ENCODE measurements at places on chromosomes 7 and 10.

GRCh38 chr10:12501324-12501723 is 152.0 kb downstream of the CAMK1D start:
- DNase-seq = no peak

DNA sequence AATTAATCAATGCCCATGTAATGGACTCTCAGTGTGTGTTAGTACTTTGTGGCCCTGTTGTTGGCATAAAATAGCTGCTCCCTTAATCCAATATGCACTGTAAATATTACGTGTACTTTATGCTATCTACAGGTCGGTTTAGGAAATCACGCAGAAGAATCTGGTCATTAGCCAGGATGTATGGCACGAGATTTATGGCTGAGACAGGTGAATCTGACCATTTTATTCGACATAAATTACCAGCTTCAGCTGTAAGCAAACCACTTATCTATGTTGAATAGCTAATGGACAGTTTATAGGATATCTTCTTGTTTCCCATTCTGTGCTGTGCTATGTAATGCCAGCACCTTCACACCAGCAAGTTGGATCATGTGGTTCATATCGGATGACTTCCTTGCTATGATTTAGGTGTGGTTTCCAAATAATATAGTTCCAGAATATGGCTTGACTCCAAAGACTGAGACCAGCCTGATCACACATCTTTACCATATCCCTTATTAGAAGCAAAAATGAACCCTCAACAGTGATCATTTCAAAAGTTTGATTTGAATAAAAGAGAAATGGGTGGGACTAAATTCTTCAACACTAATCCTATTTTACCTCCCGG is 301.4 kb downstream of the AHR start:
- DNase-seq = peak; percentile 69

DNA sequence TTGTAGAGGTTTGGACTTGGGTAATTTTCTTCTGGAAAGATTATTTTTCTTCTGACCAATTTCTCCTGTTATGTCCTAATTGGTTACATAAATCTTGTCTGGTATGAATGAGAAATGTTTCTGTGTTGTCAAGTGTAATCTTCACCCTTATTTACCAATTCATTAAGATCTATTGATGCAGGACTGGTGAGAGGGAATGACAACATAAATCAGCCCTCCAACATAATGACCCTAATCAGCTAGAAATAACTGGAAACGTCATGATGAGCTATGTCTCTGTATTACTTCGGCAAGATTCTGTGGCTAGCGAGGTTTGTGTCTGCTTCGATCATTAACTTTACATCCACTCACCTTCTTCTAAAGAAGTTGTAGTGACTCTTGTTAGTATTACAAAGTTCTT is 3.5 kb downstream of the FOXP2 start:
- peak; percentile 68 for DNase-seq

- no peak for DNase-seq
These were observed 52.8 kb downstream of the DLG5 start for GRCh38 chr10:77873536-77874380.

DNA sequence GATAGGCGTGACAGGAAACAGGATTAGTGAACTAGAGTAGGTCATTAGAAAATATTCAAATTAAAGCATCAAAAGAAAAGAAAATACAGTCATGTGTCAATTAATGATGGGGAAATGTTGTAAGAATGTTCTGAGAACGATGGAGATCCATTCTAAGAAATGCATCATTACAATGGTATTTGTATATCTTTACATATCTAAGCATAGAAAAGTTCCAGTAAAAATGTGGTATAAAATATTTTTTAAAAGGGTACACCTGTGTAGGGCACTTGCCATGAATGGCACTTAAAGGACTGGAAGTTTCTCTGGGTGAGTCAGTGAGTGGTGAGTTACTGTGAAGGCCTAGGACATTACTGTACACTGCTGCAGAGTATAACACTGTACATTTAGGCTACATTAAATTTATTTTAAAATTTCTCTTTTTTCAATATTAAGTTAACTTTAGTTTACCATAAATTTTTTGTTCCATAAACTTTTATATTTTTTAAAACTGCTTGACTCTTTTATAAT is 282.5 kb downstream of the BMPER start:
- no peak for DNase-seq

- no peak for DNase-seq
These were observed 24.3 kb downstream of the PPP2R2D start for GRCh38 chr10:131925011-131925649.
